NCI-H1930 (cell line): ENCODE measurements at places on chromosomes 3 and 15.

GRCh38 chr3:111819927-111820326, 39.1 kb upstream of the PHLDB2 start:
- DNase-seq, result no peak

GRCh38 chr3:4546346-4547178, 53.4 kb downstream of the ITPR1 start:
- no peak for DNase-seq

DNA sequence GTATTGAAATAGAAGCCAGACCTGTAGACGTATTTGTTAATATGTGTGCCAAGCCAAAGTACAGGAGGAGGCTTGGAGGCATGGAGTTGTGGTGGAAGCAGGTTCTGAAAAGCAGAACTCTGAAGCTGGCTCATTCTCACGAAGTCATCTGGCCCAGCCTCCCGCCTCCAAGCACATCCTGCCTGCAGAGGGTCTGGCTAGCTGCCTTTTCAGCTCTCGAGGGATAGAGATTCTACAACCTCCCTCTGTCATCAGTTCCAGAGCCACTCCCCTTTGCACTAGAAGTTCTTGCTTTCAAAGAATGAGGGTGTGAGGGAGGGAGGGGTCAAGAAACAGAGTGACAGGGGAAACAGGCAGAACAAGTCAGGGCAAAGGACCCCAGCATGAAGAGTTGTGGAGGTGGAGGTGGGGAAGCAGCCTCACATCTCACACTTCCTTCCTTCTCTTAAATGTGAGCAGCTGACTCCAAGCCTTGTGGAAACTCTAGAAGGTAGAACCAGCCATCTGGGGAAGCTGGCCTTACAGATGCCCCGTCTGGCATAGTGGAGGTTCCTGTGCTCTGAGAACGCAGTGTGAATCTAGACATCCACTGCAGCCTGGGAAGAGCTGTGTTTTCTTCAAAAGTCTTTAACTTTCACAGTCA, 95.3 kb downstream of the SLC49A4 start:
- DNase-seq, result no peak

GRCh38 chr15:63422891-63423590, 41.4 kb upstream of the CA12 start:
- DNase-seq, result no peak

DNA sequence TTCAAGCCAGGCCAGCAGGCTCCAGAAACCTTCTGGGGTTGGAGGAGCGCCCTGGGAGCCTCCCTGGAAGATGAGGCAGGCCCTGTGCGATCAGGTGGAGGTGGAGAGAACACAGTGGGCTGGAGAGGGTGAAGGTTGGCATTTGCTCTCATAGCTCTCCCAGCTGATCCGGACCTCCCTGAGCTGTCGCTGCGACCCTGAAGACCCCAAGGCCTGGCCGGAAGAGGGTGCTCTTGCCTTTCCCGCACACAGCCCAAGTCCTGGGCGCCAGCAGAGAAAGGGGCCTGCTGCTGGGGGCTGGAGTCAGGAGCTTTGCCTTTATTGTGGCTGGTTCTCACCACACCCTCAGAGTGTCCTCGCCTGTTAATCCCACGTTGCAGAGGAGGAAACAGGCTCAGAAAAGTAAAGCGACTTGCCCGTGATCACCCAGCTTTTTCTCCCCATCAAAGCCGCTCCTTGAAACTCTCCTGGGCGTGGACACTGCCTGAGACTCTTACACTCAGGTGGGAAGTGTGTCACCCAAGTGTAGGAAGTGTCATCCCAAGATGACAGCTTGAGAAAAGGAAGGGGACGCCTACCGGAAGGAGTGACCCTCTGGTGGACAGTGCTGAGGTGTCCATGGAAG, 8.6 kb upstream of the RPL29 start:
- peak; percentile 9 for DNase-seq

- no peak for DNase-seq
Observed at GRCh38 chr3:175896655-175897054, 1037.5 kb downstream of the NAALADL2 start.

DNA sequence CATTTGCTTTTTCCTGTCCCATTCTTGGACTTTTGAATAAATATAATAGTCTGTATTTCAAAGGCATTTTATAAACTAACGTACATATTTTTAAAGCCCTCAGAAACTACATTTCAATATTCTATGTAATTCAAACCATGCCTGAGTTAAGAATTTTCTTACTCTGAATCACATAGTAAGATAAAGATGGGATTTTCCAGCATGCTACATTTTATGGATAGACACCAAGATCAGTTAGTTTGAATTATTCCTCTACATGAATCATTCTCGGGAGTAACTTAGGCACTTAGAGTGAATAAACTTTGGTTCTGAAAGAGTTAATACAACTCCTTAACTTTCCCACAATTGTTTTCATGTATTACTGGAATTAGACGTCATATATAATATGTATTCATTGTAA, 713.3 kb upstream of the CBLB start:
- DNase-seq, result no peak

DNA sequence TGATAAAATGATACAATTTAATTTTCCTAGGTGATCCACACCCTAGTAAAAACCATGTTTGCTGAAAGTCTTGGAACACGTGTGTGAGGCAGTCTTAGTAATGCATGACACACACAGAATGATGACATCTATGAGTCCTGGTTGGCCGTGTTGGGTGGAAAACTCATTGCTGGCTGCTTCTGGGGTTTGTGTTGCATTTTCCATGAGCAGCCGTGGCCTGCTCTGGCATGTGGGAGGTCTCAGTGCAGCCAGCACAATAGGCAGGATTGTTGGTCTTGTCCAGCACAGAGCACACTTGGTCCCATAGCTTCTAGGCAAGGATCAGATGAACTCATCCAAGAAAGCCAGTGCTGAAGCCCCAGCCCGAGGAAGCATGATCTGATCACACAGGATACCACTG, 172.8 kb upstream of the UBE3A start:
- no peak for DNase-seq

- no peak for DNase-seq
Observed at GRCh38 chr3:50100386-50100785, 11.7 kb downstream of the RBM5 start.

DNA sequence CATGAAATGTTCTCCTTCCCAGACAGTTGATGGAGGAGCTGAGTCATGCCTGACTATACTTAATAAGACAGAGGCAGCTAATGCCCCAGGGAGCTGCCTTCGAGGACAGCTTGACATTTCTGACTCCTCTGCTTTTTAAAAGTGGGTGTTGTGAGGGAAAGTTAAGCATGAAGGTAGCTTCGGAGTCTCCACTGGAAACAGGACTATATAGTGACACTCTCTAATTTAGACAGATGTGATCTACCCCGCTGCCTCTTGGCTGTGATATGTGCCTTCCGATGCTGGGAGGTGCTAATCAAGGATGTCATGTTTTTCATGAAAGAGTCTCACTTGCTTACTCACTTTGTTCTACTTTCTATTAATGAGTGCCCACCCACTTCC, 72.7 kb downstream of the IL1RAP start:
- no peak for DNase-seq

DNA sequence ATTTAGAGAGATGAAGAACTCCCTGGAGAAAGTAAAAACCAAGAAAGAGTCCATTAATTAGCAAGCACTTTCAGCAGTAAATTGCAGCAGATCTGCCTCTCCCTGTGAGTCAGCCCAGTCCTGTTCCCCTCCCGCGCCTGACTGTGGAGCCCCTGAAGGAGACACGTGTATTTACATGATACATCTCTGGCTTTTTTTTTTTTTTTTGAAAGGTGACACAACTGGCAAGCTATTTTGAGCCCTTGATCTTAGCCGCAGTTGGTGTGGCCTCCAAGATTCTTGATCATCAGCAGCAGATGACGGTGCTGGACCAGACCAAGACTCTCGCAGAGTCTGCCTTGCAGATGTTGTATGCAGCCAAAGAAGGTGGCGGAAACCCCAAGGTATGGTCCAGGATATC, 271.8 kb upstream of the TPM1 start:
- DNase-seq, result no peak

- DNase-seq, result no peak
Observed at GRCh38 chr15:81181220-81181619, 15.5 kb upstream of the IL16 start.

DNA sequence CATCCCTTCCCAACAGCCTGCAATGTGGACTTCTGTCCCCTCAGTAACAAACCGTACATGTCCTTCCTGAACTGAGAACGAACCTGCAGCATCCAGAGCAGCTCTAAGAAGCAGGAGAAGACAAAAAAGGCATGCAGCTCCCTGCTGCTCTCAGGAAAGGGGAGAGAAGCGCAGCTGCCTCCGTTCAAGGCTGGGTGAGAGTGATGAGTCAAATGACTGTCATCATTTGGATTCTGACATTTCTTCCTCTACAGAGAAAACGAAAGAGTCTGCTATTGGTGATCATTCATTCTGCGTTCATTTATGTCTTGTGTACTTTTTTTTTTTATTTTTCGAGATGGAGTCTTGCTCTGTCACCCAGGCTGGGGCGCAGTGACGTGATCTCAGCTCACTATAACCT, 677.8 kb downstream of the FHIT start:
- DNase-seq, result no peak

GRCh38 chr15:34941185-34941698, 28.3 kb downstream of the AQR start:
- DNase-seq, result no peak

DNA sequence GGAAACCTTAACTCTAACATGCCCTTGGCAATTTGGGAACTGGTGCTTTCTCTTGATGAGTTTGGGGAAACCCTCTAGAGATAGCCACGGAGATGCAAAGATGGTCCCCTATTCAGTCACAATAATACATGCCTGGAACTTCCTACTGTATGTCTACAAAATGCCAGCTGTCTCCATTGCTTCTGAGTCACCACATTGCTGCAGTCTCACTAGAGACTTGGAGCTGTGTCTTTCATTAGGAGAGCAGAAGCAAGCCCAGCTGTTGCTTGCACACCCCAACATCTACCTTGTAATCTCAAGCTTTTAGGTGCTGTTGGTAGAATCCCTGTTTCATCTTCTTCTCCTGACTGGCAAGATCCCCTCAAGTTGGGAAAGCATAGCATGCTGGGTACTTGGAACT, 261.0 kb downstream of the ADAMTSL3 start:
- no peak for DNase-seq

DNA sequence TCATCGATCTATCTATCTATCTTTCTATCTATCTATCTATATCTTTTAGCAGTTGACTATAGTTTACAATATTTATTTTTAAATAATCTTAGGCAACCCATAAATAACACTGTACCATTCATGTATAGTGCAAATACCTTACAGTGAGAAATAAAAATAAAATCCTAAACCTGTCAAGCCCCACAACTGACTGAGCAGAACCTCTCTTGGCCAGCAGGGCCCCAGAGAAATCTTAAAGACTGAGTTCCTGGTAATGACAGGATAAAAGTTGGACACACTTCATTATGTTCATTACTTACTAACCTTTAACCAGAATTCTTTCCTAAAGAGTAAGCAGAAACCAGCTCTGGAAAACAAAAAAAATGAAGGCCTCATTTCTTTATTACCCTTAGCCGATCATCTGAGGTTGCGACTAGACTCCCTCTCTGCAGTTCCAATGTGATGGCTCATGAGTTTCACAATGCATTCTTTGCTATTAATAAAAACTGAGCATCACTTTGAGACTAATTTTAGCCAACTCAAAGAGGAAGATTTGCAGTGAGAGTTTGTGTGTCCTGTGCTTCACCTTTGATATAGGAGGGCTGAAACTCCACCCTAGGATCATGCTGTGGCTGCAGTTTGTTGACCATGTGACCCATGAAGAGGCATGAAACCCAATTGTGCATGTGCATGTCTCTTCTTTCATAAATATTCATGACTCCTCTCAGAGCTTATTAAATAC, 1072.0 kb downstream of the NSUN3 start:
- DNase-seq, result no peak

DNA sequence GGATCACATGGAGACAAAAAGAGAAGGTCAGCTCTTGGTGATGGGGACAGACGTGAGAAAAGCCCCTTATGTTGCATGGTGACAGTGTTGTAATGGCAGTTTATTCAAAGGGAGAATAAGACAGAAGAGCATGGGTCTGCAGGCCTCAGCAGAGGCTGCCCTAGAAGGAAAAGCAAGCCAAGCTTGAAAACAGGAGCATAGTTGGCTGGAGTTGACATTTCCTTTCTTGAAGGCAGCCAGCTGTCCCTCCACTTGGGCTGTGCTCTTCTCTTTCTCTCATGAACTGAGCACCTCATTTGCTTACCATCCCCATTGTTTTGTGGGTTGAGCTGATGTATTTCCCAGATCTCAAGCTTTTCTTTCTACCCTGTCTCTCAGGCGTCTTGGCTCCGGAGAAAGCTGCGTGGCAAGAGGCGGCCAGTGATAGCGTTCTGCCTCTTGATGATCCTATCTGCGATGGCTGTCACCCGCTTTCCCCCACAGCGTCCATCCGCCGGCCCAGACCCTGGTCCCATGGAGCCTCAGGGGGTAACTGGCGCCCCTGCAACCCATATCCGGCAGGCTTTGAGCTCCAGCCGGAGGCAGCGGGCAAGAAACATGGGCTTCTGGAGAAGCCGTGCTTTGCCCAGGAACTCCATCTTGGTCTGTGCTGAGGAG, 52.9 kb downstream of the GASK1A start:
- no peak for DNase-seq
